Effector CD8-positive, alpha-beta T cell (primary cell): ENCODE measurements at places on chromosomes 6 and 20.

GRCh38 chr6:44072452-44072958 lies 54.7 kb downstream of the MRPL14 start:
- DNase-seq, result no peak

DNA sequence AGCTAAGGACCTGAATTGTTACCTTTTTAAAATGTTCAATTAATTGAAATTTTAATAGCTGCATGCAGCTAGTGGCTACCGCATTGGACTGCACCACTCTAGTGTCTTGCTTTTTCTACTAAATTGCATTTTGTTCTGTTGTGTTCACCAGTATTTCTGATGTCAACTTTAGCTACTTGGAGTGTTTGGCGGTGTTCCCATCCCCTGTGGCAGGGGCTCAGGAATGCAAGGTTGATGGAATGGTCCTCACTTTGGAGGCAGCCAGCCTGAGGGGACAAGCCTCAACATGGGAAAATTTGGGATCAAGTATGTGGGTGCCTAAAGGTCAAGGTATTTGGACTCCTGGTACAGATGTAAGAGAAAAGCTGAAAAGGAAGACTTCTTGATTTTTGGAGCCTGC lies 230.1 kb upstream of the PRND start:
- no peak for DNase-seq

DNA sequence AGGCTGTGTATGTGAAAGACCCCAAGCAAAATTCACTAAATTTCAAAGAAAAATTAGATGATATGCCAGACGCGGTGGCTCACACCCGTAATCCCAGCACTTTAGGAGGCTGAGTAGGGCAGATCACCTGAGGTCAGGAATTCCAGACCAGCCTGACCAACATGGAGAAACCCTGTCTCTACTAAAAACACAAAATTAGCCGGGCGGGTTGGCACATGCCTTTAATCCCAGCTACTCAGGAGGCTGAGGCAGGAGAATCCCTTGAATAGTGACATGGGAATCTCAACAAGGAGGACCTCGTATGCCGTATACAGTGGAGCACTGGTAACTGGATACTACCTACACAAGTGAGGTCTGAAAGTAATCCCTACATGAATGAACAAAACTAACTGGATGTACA lies 92.7 kb upstream of the JARID2 start:
- DNase-seq, result no peak

DNA sequence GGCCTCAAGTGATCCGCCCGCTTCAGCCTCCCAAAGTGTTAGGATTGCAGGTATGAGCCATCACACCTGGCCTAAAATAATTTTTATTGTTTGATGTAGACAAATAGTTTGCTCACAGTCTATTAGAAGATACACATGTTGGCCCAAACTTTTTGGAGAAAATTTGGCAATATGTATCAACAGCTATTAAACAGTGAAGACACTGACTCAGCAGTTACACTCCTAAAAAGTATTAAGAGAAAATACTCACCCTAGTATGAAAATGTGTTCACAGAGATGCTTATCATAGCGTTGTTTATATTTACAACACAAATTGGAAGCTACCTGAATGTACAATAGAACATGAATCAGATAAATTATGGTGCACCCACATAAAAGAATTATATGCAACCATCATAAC lies 173.1 kb downstream of the WDR27 start:
- DNase-seq, result no peak

DNA sequence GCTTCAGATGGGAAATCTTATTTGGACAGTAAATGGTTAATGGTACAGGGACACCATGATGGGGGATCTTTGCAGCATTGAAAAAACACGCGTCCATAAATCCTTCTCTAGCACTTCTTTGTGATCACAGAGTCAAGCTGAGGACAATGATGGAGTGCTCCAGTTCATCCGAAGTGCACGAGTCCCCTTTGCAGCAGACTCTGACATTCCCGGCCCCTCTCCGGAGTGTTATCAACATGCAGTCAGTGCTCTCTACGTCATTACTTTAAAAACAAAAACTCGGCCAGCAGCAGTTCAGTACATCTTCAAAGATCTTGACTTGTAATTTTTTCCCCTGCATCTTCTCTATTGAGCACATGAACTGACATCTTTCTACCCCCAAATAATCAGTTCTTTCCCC lies 185.5 kb upstream of the AKAP12 start:
- no peak for DNase-seq

DNA sequence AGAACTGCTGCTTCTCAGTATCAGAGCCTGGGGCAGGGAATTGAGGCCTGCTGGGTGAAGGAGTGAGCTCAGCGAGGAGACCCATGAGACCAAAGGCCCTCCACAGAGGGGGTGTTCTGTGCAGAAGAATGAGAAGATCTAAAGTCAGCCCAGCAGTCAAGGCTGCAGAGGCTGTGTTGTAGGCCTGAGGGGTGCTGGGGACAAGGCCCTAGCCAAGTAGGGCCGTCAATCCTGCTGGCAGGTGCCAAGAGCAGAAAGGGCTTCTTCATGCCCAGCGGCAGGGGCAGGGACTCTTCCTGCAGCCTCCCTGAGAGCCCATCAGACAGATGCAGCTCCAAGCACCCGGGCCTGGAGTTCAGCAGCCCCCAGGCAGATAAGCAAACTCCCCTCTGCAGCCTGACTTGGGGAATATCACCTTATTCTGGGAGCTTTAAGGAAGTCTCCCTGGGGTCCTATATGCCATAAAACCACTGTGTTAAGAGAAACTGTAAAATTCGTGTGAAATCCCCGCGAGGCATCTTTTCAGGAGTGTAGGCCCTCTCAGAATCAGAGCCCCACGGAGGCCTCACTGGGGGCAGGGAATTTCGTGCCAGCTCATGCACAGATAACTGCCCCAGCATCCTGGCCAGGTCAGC lies 9.0 kb downstream of the CCDC167 start:
- DNase-seq, result no peak

DNA sequence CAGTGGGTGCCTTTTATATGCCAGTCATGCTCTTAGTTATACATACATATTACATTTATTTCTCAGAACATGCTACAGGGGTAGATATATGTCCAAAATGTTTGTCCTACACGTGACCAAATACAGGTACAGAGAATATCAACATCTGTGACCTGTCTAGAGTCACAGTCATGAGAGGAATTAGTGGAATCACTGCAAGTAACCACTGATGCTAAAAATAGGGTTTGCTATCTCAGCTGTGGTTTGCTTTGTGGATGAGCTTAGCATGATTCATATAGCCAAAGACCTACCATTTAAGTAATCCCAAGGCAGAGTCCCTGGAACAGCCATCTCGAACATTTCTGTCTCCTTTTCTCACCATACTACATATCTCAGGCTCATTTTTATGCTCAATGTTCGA lies 32.3 kb downstream of the GSTA3 start:
- no peak for DNase-seq

DNA sequence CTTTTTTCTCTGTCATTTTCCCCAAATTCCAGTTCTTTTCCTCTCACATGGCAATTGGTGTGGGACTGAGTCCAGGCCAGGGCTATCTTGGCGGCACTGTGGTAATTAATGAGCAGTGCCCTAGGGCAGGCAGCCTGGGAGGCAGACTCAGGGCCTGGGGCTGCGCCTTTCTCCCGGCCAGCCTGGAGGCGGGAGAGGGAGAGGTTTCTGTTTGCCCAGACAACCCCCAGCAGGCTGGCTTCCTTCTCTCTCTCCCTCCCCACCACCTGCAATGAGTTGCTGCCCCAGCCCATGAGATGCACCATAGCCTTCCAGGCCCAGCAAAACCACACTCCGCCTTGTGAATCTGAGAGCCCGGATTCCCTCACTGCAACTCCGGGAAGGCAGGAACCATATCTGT lies 15.1 kb upstream of the CCDC167 start:
- no peak for DNase-seq

DNA sequence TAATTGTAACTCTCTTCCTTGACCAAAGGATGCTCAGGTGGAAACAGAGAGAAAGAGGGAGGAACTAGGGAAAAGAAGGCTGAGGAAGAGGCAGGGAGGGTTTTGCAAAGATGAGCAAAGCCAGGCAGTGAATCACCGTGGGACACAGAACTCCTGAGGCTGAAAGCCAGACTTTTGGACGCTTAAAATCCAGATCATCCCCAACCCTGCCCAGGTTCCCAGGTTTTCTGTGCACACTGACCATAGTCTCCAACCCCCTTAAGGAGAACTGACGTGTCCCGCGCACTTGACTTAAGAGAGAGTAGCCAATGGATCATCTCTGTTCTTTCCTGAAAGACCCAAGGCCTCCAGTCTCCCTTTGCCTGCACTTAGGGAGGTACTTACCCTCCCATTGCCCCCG lies 75.3 kb downstream of the LRFN2 start:
- no peak for DNase-seq

DNA sequence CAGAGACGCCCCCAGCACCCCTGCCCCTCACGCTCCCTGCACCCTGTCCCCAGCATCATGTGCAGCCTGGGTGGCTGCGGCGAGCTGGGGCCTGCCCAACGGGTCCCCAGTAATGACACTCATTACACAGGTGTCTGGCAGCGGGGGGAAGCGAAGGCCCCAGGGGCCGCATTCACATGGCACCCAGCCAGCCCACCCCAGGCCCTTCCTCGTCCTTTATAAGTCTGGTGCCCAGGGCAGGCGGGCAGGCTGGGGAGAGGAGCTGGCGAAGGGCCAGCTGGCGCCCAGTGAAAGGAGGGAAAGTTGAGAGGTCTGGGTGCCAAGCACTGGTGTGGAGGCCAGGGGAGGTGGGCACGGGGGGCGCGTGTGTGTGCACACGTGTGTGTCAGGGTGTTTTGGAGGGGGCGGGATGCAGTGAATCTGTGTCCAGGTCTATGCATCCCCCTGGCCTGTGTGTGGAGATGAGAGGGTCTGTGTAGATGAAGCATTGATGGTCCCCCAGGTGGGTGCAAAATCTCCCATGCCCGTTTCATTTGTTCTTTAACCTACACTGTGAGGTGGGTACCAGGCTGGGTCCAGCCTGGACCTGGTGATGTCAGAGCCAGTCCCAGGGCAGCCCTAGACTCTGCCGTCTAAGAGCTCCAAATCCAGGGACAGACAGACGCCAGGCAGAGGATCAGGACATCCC lies 105.3 kb downstream of the CEBPB start:
- no peak for DNase-seq

DNA sequence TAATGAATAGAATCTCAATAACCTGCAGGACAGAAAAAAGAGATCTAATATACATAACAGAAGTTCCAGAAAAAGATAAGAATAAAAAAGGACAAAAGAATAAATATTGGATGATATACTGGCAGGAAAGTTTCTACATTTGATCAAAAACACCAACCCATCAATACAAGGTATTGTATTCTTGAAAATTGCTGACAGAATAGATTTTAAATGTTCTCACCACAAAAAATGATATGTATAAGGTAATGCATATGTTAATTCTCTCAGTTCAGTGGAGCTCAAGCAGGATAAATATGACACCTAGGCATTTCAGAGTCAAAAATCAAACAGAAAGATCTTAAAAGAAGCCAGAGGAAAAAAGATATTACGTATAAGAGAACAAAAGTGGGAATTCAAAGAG lies 43.8 kb downstream of the SERAC1 start:
- DNase-seq, result no peak

DNA sequence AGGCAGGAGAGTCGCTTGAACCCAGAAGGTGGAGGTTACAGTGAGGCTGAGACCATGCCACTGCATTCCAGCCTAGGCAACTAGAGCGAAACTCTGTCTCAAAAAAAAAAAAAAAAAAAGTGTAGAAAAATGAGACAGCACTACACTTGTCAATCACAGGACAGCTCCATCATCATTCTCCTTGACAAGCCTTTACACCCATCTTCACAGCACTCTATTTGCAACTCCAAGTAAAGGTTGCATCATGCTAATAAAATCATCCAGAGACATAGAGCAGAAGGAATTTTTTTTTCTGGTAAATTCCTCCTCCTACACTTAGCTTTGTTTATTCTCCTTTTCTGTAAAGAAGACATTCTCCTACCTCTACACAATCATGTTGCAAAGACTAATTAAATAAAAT lies 791.0 kb upstream of the HS3ST5 start:
- no peak for DNase-seq

DNA sequence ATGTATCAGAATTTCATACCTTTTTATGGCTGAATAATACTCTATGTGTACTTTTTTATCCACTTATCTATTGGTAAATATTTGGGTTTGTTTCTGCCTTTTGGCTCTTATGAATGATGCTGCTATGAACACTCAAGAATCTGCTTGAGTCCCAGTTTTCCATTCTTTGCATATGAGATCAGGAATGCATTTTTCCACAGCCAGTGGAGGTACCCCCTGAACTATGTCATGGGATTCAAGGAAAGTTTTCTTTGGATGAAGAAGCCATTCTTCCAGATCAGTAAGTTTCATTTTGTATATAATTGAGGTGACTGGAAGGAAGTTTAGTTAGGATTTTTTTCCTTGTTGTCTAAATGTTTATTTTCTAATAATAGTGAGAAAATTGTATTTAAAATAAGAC lies 40.9 kb downstream of the NKX2-4 start:
- DNase-seq, result no peak

DNA sequence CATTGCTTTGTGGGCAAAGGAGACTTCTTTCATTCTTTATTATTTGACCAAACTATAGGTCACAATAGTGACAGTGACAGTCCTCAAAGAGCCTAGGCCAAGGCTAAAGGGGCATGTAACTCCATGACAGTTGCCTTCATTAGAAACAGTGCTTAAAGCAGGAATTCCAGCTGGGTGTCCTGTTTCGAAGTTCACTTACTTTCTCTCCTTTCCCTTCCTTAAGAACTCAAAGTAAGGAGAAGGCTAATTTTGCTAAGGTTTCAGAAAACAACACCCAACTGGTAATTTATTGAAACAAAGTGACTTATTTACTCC lies 48.1 kb upstream of the HEY2 start:
- DNase-seq, result no peak

GRCh38 chr6:124143435-124143834 lies 339.8 kb downstream of the NKAIN2 start:
- no peak for DNase-seq

DNA sequence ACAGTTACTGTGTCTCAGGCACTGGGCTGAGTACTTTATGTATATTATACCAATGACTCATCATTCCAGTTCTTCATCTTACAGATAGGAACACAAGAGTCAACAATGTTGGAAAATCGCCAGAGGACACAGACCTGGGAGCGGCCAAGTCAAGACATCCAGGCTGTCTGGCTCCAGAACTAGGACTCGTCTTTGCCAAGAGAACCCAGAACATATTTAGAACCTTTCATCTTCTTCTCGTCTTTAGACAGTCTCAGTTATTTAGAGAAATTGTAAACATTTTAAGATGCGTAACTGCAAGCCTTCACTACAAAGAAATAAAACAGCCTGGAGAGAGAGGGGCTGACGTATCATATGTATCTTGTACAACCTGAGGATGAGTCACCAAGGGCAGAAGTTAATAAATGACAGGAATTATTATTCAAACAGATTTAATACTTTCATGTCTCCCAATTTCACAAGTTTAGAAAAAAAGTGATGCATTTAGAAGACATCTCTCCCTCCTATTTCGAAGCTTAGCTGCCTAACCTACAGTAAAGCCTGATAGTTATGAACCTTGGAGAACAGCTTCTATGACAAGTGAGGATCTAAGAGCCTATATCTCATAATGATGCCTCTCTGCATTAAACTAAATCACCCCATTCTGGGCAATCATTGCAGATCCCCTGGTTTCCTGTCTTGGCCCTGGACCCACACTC lies 43.4 kb downstream of the SLC22A3 start:
- no peak for DNase-seq

GRCh38 chr20:38759106-38759505 lies 10.8 kb downstream of the ACTR5 start:
- no peak for DNase-seq

- DNase-seq, result no peak
These were observed 9.7 kb upstream of the DYNLRB1 start for GRCh38 chr20:34506480-34506879.

GRCh38 chr6:10867952-10868351 lies 13.9 kb downstream of the GCM2 start:
- DNase-seq, result no peak
